ENCODE measurements at places on chromosomes 6 and 20.
A peak's percentile ranks its signal among the peaks of the same experiment; 100 is the strongest.

DNA sequence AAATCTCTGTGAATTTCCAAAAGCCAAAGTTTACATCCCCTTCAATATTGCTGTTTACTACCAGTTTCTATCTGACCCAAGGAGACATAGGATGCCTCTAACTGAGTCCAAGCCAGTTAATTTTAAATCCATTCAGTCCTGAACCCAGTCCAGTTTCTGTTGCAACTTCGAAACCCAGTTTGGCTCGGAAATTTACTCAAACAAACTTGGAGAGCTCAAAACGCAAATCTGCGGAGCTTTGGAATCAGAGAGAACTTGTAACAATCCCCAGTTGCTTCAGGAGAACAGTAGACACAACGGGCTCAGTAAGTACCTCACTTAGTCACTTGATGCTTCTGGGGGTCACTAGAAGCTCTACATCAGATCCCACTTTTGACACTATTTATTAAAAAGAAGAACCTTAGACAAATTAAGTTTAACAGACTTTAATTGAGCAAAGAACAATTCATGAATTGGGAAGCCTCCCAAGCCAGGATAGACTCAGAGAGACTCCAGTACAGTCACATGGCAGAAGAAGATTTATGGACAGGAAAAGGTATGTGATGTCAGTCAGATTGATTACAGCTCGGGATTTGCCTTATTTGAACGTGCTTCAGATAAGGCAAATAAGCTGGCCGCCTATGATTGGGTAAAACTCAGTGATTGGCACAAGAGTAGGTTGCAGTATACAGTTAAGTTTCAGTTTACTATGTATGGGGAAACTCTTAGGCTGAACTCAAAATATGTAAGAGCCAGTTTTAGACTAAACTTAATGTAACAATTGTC is 118.0 kb downstream of the RFPL4B start:
- DNase-seq: no peak

GRCh38 chr6:13355043-13355945 is 27.0 kb upstream of the TBC1D7 start:
- no peak for DNase-seq

GRCh38 chr20:33284284-33284683 is 1.3 kb downstream of the BPIFB1 start:
- DNase-seq: no peak

GRCh38 chr20:50197463-50198179 is 7.0 kb downstream of the CEBPB start:
- DNase-seq: no peak

DNA sequence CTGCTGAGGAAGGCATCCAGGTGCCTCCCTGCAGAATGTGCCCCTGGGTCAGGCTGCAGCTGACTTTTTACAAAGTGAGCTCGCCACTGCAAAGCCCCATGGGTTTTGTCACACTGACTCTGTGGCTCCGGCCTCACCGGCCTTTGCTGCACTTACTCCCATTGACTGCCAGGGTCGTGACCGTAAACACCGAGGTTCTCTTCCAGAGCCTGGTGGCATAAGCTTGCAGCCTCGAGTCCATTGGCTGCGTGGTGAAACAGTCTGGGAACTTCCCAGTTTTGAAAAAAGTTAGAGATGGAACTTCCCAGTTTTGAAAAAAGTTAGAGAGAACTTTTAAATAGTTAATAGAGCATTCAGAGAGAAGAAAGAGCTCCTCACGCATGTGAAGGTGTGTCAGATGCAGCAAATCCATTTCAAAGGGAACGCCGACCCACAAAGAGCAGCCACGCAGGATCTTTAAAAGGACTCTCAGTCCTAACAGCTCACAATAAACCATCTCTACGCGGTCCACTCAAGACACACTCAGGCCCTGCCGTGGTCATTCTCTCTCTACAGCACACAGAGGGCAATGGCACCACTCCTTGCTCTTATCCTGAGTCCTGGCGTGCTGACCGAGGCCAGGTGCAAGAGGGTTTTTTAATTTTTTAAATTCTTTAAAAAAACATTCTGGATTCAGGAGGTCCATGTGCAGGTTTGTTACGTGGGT is 12.8 kb downstream of the RAMACL start:
- DNase-seq: no peak

DNA sequence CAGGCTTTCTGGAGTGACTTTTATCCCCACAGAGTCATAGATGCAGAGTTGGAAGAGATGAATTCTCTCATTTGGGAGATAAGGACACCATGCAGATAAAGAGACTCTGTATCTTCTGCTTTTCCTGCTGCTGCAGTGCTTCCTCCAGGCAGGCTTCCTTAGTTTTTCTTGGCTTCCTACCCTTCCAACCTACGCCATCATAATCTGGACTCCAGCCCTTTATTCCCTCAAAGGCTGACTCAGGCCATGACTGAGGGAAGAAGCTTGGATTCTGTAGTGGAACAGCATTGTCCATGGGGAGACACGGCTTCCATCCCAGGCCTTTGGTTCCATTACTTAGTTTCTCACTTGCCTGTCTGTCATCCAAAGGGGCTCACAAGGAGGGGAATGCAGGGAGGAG is 6.5 kb upstream of the RNF24 start:
- no peak for DNase-seq

DNA sequence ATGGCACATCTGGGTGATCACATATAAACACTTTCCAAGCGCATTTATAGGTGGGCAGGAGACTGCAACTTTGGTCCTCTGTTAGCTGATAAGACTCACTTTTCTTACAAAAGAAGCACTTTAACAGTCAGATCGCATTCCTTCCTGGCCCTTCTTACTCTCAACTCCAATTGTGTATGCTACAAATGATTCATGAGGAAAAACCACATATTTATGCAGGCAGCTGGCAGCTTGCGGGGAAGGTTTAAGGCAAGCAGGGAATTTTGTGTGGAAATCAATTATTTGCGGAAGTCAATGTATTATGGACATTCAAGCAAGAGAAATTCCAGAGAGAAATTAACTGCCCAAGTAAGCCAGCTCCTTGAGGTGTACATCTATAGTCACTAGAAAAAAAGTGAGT is 194.0 kb downstream of the PKHD1 start:
- DNase-seq: no peak

- no peak for DNase-seq
Measured at GRCh38 chr6:67663105-67663895, 971.8 kb upstream of the ADGRB3 start.

GRCh38 chr6:157388924-157389323 is 7.9 kb downstream of the ZDHHC14 start:
- DNase-seq: no peak

DNA sequence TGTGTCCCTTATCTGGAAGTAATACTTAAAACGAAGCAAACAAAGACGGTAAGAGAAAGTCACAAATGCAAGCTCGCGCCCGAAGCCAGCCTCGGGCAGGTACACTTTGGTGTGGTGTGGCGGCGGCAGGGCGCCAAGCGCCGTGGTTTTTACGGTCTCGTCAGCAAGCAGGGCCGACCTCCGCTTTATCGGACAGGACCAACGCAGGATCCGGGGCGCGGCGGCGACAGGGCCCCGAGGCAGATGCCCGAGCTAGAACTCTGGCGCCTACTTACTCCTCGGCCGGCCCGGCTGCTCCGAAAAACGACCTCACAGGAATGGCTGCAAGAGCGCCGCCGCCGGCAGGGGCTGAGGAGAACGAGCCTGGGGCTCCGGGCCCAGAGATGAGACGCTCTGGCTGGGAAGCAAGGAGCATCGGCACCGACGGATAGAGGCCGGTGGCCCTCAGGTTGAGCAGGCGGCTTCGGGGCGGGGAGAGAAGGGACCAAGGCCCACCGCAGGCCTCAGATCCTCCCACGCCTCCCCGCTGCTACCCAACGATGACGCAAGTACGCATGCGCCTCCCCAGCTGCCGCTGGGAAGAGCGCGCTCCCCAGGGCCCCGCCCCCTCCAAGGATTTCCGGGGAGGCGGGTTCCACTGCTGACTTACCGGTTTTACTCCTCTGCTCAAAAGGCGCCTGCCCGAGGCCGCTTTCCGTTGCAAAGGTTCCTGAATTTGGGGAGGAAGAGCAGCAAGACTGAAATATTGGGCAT is 60.6 kb downstream of the FAM217A start:
- peak; percentile 96 for DNase-seq

DNA sequence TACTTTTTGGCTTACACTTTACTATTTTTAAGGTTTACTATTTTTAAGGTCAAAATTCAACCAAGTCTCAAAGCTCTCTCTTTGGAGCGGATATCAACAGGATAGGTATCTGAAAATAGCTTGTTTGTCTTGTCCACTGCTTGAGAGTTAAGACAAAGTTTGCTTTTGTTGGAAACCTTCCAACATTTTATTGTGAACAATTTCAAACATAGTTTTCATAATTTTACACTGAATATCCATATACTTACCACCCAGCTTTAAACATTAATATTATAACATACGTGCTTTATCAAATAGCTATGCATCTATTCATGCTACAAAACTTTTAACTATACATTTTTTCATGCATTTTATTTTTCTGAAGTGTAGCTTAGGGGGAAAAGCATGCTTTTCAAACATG is 109.9 kb downstream of the FYN start:
- no peak for DNase-seq

- no peak for DNase-seq
Measured at GRCh38 chr6:159038914-159039884, 5.6 kb downstream of the TAGAP start.

GRCh38 chr20:745683-746301 is 22.5 kb downstream of the SLC52A3 start:
- no peak for DNase-seq

DNA sequence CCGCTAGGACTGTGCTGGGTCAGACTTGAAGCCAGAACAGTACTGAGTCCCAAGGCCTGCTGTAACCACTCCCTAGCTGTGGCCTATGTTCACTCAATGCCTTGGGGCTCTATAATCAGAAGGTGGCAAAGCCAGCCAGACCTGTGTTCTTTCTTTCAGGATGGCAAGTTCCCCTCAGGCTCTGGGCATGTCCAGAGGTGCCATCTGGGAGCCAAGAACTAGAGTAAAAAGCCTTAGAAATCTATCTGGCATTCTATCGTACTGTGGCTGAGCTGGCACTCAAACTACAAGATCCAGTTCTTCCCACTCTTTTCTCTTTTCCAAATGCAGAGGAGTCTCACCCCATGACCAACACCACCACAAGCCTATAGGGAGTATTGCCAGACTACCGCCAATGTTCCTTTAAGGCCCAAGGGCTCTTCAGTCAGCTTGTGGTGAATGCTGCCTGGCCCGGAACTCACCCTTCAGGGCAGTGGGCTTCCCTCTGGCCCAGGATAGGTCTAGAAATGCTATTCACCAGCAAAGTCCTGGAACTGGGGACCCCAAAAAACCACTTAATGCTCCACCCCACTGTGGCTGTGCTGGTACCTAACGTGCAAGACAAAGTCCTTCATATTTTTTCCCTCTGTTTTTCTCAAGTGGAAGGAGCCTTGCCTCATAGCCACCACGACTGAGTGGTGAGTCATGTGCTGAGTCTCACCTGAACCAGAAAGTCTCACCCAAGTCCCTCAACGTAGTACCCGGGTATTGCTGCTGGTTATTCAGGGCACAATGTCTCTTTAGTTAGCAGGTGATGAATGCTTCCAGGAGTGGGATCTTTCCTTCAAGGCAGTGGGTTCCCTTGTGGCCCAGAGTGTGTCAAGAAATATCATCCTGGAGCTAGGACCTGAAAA is 8.6 kb upstream of the SIRPB2 start:
- DNase-seq: no peak

- no peak for DNase-seq
Measured at GRCh38 chr6:71082033-71082650, 125.3 kb upstream of the B3GAT2 start.

DNA sequence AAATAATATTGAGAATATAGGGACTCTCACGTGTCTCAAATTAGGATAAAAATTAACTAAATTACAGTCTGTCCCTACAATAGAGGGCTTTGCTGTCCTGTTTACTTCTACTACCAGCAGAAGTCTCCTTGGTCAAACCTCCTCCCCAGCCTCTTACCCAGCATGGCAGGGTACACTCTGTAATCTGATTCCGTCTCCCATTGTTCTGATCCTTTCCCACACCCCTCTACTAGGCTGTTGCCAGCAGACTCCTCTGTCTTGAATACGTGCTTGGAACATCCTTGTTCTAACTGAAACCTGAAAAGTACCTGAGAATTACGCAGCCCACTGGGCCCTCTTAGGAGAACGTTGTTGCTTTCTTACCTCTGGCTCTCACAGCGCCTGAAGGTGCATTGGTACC is 112.2 kb upstream of the PREP start:
- no peak for DNase-seq

DNA sequence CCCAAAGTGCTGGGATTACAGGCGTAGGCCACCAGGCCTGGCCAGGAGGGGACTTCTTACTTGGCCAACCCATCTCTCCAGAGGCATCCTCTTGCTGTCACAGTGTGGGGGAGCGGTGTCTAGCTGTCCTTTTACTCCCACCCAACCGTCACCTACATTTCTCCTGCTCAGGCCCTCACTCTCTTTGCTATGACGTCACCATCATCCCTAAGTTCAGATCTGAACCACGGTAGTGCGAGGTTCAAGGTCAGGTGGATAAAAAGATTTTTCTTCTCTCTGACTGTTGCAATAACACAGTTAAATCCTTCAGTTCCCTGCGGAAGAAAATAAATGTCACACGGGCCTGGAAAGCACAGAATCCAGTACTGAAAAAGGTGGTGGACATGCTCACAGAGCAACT is 7.3 kb upstream of the RAET1L start:
- DNase-seq: no peak

GRCh38 chr6:152085451-152085921 is 278.0 kb downstream of the ESR1 start:
- no peak for DNase-seq

DNA sequence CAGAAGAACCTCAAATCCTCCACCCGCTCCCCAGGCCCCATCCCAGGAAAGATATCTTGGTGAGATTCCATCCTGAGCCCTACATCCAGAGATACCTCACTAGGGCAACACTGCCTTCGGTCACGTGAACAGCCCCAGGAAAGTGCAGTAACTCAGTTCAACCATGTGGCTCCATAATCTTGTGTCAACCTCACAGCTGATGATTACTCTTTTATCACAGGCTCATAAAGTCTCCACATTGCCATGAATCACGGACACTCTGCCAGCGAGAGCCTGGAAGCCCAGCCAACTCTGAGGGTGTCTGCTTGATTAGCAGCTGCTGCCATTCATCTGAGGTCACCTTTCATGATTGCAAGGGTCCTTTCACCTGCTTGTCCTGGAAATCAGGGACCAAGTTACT is 175.8 kb upstream of the LRFN2 start:
- no peak for DNase-seq

GRCh38 chr6:154343473-154344308 is 12.9 kb downstream of the IPCEF1 start:
- DNase-seq: no peak

GRCh38 chr20:32006841-32007786 is 3.1 kb upstream of the CCM2L start:
- no peak for DNase-seq
